ENCODE measurements at places on chromosomes 3 and 15.

DNA sequence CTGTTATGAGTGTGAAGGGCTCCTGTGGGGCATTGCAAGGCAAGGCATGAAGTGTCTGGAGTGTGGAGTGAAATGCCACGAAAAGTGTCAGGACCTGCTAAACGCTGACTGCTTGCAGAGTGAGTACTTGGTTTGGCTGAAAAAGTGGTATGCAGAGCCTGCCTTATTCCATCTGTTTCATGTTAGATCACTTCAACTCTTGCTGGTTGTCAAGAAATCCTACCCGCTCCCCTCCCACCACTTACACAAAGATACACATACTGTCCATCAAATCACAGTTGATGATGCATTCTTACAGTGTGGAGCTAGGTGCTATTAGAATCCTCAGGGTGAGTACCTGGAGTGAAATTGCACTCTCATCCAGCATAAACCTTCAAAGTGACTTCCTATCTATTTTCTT lies 272.1 kb downstream of the UNC13C start:
- no peak for DNase-seq

GRCh38 chr15:100190675-100191074 lies 151.1 kb downstream of the ADAMTS17 start:
- DNase-seq, result no peak

DNA sequence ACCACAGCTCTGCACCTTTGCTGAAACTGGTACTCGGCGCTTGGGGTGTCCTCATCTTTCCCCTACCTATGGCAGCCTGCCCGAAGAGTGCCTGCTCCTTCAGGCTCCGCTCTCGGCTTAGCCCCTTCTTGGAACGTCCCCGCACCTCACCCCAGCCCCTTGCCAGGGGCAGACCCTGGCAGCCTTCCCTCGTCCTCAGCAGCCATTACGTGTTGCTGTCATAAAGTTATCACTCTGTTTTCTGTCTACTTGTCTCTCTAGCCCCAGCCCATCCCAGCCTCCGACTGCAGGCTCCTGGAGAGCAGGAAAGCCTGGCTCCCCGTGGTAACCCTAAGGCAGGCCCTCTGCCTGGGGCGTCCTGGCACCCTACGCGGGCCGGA lies 5.1 kb upstream of the BAHD1 start:
- DNase-seq, result no peak

DNA sequence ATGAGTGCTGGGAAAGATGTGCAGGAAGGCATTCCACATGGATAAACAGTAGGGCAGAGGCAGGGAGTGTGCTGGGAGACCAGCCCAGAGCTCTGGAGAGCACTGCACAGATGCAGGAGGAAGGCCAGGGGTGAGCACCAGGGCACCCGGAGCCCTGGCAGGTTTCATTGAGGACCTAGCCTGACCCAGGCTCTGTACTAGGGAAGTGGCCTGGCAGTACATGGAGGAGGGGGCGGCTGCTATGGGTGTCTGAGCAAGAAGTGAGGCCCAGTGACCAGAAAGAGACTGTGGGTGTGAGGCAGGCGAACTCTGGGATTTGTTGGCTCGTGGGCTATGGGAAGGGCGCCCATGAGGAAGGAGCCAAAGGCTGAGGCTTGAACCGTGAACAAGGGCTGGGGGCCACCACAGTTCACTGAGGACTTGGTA lies 139.1 kb downstream of the DNAJB8 start:
- DNase-seq, result no peak

DNA sequence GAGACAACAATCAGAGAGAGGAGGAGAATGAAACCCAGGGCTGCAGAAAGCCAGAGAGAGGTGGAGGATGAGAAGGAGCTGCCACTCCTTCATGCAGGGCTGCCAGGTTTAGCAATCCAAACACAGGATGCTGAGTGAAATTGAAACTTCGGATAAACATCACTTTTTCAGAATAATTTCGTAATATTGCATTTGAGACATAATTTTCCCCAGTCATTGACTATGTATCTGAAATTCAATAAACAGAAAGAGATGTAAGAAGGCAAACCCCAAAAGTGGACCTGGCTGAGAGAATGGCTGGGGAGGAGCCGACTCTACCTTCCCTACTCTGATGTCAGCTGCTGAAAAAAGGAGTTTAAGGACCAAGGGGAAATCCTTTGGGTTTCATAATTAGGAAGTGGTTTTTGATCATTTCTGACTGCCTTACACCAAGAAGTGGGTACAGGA lies 33.8 kb downstream of the SLC9A9 start:
- DNase-seq, result no peak

All from NCI-H146 (cell line).